SIG-M5 (cell line): ENCODE measurements at places on chromosomes 13 and 19.

GRCh38 chr13:65965501-65965900 lies 1264.6 kb downstream of the PCDH9 start:
- no peak for DNase-seq

GRCh38 chr13:87878706-87879105 lies 207.5 kb downstream of the SLITRK5 start:
- DNase-seq = no peak

- DNase-seq = no peak
These were observed 63.3 kb downstream of the TNFSF13B start for GRCh38 chr13:108332791-108333190.

GRCh38 chr19:6164906-6165531 lies 29.6 kb downstream of the ACSBG2 start:
- no peak for DNase-seq

DNA sequence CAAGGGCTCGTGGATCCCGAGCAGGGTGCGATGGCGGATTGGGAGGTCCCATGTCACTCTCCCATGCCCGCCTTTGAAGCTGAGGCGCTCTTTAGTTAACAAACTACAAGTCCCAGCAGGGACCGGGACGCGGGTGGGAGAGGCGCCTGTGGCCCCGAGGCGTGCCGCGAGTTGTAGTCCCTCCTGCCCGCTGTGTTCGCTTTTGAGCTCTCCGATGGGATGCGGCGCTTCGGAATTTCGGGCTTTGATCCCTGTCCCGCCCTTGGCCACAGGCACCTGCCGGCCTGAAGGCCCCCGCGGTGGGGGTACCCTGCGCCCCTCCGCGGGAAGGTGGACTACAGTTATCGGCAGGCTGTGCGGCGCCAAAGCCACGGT lies 11.0 kb downstream of the CYTH2 start:
- no peak for DNase-seq

DNA sequence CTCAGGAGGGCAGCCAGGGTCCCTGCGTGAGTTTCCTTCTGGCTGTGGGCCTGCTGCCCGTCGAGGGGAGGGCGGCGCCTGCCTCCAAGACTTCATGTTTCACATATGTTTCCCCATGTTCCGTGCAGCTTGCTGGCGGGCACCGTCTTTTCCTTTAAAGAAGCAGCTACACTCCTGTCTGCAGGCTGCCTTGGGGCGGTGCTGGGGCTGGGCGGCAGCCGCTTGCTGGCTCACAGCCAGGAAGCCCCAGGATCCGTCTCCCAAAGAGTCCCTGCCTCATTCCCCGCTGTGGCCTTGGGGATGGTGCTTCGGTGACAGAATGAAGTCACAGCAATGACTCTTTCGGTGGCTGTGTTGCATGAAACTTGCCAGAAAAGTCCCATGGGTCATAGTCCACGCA lies 24.9 kb downstream of the PIAS4 start:
- no peak for DNase-seq

- DNase-seq = no peak
These were observed 50.3 kb downstream of the GSX1 start for GRCh38 chr13:27842571-27842970.

DNA sequence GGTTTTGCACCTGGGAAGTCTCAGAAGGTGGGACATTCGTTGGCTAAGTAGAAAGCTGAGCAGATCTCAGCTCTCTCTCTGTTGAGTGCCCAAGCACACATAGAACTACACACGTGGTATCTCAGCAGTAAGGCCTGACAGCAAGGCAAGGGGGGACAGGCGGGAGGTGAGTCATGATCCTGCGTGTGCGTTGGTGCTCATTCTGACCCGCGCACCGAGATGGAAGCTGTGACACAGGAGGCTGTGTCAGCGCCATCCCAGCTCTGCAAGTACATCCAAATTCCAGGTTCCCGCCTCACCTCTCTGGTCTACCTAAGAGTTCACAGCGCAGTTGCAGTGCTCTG lies 135.7 kb downstream of the USP12 start:
- no peak for DNase-seq

DNA sequence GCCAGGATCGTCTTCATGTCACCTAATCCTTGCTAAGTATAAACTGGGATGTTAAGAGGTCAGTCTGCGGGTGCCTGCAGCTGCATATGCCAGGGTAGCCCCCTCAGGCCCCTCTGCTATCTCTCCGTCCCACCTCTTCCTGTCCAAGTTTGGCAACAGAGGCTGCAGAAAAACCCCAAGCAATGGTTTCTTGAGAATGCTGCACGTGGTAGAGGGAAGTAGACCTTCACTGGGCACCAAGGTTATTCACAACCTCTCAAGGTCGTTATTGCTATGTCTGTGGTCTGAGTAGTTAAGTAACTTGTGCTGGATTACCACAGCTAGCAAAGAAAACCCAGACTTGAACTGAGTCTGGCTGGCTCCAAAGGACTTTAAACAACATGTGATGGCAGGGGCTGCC lies 77.9 kb upstream of the XPO4 start:
- DNase-seq = no peak

DNA sequence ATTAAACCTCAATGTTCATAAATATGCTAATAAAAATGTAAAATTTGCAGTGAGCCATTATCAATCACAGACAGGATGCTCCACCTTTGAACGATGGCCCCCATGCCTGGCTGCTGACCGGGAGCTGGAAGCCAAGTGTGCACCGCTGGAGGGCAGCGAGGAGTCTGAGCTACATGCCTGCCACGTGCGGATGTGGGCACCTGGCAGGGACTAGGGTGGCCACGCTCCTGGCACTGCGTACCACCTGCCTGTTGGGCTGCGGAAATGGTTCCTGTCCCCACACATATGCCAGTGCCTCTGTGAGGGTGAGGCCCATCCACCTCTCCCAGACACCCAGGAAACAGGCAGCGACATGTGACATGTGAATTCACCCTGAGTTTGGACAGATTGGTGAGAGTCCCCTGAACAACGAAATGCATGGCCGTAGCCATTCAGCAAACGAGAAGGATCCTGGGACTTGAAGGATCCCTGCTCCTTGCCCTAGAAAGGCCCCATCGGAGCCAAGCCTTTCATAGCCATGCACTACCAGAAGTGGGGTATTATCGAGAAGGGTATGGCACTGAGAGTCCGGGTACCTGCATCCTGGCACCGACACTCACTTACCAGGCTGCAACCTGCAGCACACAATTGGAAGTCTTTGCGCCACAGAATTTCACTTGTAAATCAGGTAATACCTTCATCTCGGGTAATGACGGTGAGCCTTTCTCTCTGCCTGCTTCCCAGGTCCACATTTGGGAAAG lies 35.8 kb downstream of the TSHZ3 start:
- no peak for DNase-seq

DNA sequence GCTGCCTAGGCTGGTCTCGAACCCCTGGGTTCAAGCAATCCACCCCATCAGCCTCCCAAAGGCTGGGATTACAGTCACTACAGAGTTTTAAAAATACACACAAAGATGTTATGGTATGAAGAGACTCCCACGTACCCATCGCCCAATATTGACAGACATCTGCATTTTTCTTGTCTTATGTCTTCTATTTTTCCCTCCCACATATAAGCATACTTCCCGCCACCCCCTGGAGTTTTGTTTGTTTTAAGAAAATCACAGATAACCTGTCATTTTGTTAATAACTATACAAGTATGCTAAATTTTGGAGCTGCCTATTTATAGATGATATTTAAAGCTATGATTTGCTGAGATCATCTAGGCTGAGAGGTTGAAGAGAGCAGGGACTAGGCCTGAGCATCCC lies 6.2 kb upstream of the SMG9 start:
- DNase-seq = no peak
